Suppressor macrophage (primary cell): ENCODE measurements at places on chromosomes 4 and X.

DNA sequence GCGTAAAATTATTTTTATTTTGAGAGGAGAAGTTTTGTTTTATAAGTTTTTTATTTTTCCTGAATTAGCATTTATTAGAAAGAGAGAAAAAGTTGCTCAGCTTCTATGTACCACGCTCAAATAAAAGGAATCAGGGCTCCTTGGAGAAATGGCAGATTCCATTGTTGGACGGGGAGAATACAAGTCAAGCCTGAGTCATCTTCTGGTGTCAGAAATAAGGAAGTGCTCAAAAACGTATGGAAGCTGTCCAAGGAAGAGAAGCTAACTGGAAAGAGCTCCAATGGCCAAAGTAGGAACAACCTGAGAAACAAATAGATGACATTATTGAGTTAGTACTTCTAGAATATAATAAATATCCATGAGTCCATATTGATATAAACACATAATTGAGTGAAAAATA, 89.3 kb upstream of the NEIL3 start:
- no peak for DNase-seq

GRCh38 chr4:89298788-89299152, 8.8 kb downstream of the GPRIN3 start:
- DNase-seq: no peak

DNA sequence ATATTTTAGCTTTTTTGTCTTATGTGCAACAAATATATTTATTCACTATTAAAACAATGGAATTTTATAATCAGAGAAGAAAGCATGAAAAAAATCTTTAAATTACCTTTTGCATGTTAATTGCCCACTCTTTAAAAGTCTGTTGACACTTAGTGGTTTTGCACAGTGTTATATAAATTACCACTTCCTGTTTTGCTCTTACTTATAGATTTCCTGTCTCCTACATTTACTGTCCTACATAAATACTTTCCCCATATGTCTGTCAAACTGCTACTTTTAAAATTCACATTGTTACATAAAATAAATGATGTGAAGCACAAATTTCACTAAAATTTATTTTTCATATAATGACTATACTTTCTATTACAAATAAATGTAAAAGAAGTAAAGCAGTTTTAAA, 161.1 kb upstream of the NDST4 start:
- DNase-seq: peak; percentile 64

DNA sequence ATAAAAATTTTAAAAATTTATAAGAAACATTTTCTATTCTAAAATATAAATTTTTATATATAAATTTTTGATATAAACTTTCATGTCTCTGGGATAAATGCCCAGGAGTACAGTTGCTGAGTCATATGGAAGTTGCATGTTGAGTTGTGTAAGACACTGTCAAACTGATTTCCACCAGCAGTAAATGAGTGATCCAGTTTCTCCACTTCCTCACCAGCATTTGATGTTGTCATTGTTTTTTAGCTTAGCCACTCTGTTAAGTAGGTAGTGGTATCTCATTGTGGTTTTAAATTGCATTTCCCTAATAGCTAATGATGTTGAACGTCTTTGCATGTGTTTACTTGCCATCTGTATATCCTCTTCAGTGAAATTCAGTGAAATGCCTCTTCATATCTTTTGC, 66.5 kb downstream of the MAMLD1 start:
- DNase-seq: peak; percentile 80

GRCh38 chr4:49044270-49044669, 58.2 kb downstream of the CWH43 start:
- DNase-seq: no peak

DNA sequence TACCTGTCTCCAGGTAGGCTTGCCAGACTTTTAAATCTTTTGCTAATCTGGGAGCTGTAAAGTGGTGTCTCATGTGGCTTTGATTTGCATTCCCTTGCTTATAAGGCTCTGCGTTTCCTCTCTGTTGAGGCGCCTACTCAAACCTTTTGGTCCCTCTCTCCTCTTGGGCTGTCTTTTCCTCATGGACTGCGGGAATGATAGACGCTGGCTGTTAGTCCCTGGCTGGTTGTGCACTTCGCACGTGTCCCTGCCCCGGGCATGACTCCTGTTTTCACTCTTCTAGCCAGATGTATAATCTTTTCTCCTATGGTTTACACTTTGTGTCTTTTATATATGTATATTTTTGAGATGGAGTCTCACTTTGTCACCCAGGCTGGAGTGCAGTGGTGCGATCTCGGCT, 39.7 kb downstream of the RGS12 start:
- DNase-seq: no peak

- DNase-seq: no peak
Observed at GRCh38 chrX:68881911-68882310, 53.1 kb downstream of the EFNB1 start.

DNA sequence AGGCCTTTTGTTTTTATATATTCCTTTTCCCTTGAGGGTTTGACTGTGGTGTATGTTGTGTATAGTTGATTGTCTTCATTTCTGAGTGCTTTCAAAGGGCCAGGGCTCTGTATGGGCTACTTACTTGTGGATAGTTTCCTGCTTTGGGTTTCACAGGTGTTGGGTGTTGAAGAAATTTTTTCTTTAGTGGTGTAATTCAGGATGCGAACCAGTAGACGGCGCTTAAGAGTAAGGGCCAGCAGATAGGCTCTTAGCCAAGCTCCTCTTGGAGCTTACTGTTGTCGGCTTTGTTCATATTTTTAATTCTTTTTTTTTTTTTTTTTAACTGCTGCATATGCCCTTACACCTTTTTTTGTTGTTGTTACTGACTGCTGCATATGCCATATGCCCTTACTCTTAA, 276.3 kb upstream of the GALNT7 start:
- no peak for DNase-seq

DNA sequence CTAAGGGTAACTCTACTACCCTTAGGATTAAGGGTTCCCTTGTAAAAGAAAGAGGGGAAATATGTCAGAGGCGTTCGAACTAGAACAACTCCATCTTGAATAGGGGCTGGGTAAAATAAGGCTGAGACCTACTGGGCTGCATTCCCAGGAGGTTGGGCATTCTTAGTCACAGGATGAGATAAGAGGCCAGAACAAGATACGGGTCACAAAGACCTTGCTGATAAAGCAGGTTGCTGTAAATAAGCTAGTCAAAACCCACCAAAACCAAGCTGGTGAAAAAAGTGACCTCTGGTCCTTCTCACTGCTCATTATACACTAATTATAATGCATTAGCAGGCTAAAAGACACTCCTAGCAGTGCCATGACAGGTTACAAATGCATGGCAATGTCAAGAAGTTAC, 922.0 kb downstream of the DMD start:
- no peak for DNase-seq

DNA sequence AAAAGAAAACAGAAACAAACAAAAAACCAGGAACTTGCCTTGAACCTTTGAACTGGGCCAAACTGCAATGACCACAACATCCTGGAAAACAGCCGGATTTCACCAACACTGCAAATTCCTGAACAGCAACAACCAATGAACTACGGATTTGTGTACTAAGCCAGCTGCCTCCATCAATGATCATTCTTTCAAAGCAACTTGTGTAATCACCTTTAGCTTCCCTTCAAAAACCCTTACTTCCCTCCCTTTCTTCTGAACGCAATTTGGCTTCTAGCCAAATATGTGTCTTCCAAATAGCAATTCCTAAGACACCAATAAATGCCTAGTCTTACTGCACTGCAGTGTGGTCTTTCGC, 98.5 kb upstream of the FAM47C start:
- DNase-seq: no peak

DNA sequence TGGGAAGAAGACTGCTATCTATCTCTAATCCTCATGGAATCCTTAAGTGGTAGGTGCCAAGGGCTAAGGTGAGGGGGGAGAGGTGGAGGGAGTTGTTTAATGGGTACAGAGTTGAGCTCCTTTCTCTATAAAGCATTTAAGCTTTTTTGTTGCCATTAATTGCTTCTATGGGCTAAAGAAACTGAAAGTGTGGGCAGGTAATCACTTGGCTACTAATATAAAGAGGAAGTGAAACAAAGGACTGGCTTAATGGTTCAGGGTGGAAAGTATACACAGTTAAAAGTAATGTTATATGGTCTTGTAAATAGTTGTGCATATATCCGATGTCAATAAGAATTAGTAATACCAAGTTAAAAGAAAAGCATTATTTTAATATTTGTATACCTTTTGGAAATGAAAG, 83.9 kb downstream of the POLA1 start:
- peak; percentile 8 for DNase-seq
